CD8-positive, alpha-beta memory T cell (primary cell): ENCODE measurements at places on chromosomes 6 and 20. TPM values are rescaled to one million over a fixed set of nuclear protein-coding genes. Genes with fewer than 3 reads are reported as not detected.

GRCh38 chr6:132763269-132763668 is 5.6 kb upstream of the VNN2 start:
- peak; percentile 26 for DNase-seq

GRCh38 chr6:113978084-113978675 is 7.2 kb upstream of the HDAC2 start:
- no peak for DNase-seq

Gene SLC22A7
- total RNA-seq: not detected

DNA sequence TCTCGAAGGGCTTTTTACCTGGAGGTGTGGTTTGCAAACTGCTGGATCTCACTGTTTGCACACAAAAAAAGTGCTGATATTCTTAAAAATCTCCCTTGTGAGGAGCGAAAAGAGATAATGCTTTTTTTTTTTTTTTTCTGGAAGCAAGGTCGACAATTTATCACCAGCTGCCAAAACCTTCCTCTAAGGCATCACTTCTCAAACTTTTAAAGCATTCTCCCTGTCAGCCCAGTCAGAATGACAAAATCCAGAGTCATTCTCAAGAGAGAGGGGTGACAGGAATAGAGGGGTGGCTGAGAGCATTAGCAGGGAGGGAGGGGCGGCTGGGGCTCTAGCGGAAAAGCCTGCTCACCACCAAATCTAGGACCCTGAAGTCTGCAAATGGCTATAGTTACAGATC is 137.2 kb upstream of the ARMC2 start:
- no peak for DNase-seq

DNA sequence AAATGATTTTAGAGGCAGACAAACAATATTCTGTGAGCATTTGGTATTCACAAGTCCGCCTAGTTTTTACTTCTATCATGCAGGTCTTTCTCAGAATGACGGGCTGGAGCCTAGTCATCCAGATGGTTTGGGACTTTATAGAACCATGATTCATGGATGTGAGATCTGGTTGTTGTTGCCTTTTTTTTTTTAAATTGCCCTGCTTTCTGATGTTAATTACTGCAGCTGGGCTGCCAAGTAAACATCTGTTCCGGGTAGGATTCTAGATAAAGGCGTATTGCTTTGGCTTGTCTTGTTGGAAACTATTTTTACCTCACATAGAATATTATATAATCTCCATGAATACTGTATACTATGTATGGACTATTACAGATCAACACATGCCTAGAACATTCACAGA is 58.1 kb downstream of the RNF217 start:
- no peak for DNase-seq

Gene TRIM31
- not detected for total RNA-seq

Gene HLA-B
- 3,705 TPM for total RNA-seq

DNA sequence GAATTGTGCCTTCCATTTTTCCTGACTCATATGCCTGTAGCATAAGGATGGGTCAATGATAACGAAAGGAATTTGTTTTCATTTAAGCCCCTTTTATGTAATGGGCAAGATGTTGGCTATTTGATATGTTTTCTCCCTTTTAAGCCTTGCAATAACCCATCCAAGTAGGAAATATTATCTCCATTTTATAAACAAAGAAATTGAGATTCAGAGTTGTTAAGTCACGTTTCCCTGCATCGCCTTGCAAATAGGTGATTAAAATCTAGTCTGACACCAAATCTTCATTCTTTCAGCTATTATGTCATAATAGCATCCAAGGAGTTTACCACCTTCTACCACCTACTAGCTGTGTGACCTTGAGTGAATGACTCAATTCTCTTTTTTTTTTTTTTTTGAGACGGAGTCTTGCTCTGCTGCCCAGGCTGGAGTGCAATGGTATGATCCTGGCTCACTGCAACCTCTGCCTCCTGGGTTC is 7.0 kb downstream of the HNF4A start:
- no peak for DNase-seq

DNA sequence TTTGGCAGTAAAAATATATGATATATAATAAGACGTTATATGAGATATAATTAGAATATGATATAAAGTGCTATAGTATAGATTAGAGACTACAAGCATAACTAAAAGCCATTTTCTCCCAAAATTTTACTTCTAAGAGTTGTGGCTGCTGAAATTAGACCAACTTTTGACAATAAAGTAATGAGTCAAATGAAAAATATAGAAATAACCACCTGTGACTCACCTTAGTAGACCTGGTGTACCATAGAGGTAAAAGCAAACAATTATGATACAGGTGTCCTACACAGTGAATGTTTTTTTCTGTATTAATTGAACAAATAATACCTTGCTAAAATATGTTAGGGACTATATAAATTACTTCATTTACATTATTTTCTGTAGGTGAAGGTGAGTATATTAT is 482.9 kb upstream of the MAN1A1 start:
- no peak for DNase-seq
